HFFc6 (cell line): ENCODE measurements at places on chromosomes 6 and 20. TPM values are rescaled to one million over a fixed set of nuclear protein-coding genes. Genes with fewer than 3 reads are reported as not detected.

GRCh38 chr6:169890049-169890448 is 138.6 kb downstream of the ERMARD start:
- no peak for DNase-seq

DNA sequence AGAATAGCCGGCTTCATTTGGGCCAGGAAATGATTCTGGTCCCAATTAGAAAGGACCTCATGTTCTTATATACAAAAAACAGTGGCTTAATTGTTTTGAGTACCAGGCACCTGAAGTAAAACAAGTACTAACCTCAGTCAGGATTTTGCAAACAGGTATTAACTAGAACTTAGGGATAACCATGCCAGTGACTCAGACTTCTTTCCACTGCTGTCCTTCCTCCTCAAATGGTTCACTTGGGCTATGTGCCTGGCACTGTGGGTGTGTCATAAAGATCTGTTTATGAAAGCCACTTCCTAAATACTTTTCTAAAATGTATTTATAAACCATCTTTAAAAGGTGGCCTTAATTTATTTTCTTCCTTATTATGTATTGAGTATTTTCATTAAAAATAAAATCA is 10.7 kb downstream of the CLDN20 start:
- peak; percentile 49 for DNase-seq

The RSPO4 gene
- not detected in 3 replicates for total RNA-seq

The GPLD1 gene
- 0.37 to 0.42 TPM (median 0.39 TPM) in 3 replicates for total RNA-seq

- no peak for DNase-seq
Observed at GRCh38 chr20:46303176-46303956, 4.9 kb downstream of the CDH22 start.

The PSMB1 gene
- total RNA-seq = 248 to 259 TPM (median 250 TPM) in 3 replicates
